DMS79 treated with DMSO at 0.1 percent for 48 hours (cell line): ENCODE measurements at places on chromosomes 3 and 15.

DNA sequence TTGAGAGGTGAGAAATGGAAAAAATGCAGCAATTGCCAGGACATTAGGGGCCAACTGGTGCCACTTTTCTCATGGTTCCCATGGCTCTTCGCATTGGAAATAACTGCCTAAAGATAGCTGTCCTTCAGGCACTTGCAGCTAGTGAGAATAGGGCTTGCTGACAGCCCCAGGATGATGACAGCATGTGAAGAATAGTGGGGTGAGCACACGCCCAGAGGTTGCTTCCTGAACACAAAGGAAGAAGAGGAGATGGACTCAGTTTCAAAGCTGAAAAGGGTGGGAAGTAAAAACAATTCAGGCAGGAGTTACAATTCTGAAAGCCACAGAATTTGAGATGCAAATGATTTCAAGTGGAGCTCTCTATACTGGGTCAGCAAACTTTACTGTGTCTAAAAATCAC, 45.6 kb downstream of the TNFAIP8L3 start:
- no peak for DNase-seq

GRCh38 chr3:105938101-105938500, 69.3 kb upstream of the CBLB start:
- no peak for DNase-seq

GRCh38 chr3:104553121-104553520, 813.6 kb upstream of the ALCAM start:
- DNase-seq, result no peak

DNA sequence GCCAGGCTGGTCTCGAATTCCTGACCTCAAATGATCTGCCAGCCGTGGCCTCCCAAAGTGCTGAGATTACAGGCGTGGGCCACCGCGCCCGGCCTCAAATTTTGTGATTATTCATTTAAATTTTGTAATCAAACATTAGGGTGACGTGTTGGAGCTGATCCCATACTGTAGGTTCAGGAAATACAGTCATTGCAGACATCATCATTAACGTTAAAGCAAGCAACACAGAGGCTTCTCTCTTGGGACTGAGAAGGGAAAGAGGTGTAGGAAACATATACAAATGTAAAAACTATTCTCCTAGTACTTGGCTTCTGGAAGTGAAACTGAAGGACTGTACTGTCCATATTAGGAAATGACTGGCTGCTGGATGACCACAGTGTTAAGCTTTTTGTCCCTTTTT, 11.1 kb upstream of the ARID3B start:
- no peak for DNase-seq

DNA sequence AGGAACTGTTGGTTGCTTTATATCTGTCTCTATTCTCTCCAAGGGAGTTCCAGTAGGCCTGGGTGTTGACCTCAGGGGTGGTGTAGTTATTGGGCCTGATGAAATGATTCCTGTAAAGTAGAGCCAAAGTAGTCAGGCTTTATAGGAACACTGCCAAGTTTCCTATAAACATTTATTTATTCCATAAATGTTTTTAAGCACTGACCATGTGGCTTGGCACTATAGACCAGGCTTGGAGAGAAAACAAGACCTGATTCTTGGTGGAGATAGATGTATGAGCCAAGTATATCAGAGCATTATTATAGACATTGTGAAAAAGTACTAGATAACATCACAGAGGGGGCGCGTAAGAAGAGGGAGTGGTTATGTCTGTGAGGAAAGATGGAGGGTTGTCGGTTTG, 65.9 kb downstream of the TFG start:
- no peak for DNase-seq

DNA sequence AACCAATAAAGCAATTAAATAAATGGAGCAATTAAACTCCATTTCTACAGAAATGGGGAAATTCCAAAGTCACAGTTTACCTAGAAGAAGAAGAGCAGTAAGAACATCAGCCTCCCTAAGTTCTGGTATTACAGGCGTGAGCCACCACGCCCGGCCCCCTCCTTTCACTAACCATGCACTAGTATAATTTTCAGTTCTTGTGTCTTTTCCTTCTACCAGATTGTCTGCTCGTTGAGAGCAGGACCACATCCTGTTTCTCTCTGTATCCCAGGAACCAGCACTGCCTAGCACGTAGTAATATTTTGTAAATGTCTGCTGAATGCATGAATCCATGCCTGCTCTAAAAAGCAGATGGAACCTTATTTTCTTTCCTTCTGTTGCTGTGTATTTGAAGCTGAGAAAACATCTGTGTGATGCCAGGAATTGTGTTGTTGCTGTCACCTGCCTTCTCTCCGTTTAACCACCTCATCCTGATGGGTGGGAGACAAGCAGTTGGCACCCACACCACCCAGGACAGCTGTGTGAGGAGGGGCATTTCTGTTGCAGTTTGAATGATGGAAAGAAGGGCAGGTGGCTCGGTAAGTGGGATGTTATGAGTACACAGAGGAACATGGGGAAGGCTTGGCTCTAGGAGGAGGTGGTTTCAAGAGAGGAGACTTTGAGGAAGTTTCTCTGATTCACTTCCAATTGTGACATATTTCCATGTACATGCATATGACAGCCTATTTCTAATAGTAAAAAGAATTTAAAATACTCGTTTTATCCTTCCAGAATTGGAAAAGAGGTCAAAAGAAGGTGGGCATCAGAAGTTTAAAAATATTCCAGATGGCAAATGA, 30.1 kb downstream of the PXYLP1 start:
- no peak for DNase-seq

GRCh38 chr15:52464478-52464877, 64.2 kb downstream of the MYO5A start:
- DNase-seq, result no peak

GRCh38 chr3:165778891-165779290, 58.3 kb downstream of the BCHE start:
- DNase-seq, result no peak

- DNase-seq, result no peak
These were observed 82.1 kb downstream of the DLG1 start for GRCh38 chr3:197216169-197216860.

DNA sequence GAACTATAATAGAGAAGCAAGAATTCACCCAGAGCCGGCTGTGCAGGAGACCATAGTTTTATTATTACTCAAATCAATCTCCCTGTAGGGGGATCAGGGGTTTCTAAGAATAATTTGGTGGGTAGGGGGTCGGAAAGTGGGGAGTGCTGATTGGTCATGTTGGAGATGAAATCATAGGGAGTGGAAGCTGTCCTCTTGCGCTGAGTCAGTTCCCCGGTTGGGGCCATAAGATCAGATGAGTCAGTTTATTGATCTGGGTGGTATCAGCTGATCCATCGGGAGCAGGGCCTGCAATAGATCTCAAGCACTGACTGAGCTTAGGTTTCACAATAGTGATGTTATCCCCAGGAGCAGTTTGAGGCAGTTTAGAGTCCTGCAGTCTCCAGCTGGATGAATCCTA, 97.0 kb upstream of the SNRPN start:
- DNase-seq, result no peak

- no peak for DNase-seq
These were observed 1.2 kb upstream of the SHC4 start for GRCh38 chr15:48964898-48965297.

- no peak for DNase-seq
These were observed 104.9 kb upstream of the LRRFIP2 start for GRCh38 chr3:37279236-37279635.

GRCh38 chr15:69064649-69065048, 50.2 kb downstream of the NOX5 start:
- DNase-seq, result no peak
